ENCODE measurements at places on chromosomes 13 and 19. TPM values are rescaled to one million over a fixed set of nuclear protein-coding genes. Genes with fewer than 3 reads are reported as not detected.

Gene STOML3
- not detected for total RNA-seq

Gene ZNF175
- total RNA-seq = 15.1 TPM

GRCh38 chr19:7911508-7912143 lies 3.0 kb upstream of the TGFBR3L start:
- no peak overlapping the region for H3K27ac ChIP-seq
- no peaks in the 10 kb centered on the region for H3K27me3 ChIP-seq
- H3K4me1 ChIP-seq = no peaks in the 10 kb centered on the region
- H3K36me3 ChIP-seq = peaks cover 12% of the 10 kb centered on the region
- H3K4me3 ChIP-seq = no peak overlapping the region

Gene FOXO1
- total RNA-seq = 30.4 TPM

Gene GNG7
- 2.4 TPM for total RNA-seq

Gene ARHGAP45
- total RNA-seq = 15.3 TPM

Gene SRRM5
- total RNA-seq = 0.51 TPM

Gene TIMM50
- 31.1 TPM for total RNA-seq

DNA sequence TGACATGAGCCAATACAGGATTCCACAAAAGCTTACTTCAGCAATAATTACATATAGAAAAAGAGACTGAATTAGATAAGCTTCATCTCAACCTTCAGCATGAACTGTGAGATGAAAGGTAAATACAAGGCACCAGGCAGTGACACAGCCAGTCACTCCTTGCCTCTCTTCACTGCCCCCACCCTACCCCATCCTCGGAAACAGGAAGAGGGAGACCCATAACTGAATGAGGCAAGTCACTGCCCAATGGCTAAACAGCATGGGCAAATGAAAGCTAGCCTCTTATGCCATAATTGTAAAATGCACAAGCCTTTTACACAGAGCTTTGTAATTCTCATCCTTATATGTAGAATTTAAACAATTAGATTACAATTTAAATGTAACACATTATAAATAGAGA lies 1.7 kb downstream of the ZNF160 start:
- no peak overlapping the region for H3K27ac ChIP-seq
- H3K4me1 ChIP-seq = no peaks in the 10 kb centered on the region
- H3K4me3 ChIP-seq = no peak overlapping the region
- no peak for DNase-seq
- H3K36me3 ChIP-seq = no peaks in the 10 kb centered on the region
- no peaks in the 10 kb centered on the region for H3K27me3 ChIP-seq

Gene WDR88
- not detected for total RNA-seq

DNA sequence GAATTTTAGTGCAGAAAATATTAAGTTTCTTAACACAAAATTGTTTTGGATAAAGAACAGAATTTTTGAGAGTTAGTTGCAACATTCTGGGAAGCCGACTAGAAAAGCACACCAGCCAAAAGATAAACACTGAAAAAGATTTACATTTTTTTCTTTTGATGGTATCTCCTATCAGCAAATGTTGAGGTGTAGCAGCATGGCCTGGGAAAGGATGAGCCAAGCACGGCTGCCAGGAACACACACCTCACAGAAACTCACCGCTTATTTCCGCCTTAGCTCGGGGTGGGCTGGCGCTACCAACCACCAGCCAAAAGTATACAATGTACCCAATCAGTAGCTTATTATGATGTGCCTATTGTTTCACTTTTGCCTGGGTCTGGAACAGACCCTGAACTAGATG lies 134.7 kb downstream of the MIPEP start:
- H3K27me3 ChIP-seq = no peaks in the 10 kb centered on the region
- no peaks in the 10 kb centered on the region for H3K36me3 ChIP-seq
- no peaks in the 10 kb centered on the region for H3K4me1 ChIP-seq
- H3K4me3 ChIP-seq = no peak overlapping the region
- H3K27ac ChIP-seq = no peak overlapping the region

Gene MAU2
- total RNA-seq = 82.8 TPM

DNA sequence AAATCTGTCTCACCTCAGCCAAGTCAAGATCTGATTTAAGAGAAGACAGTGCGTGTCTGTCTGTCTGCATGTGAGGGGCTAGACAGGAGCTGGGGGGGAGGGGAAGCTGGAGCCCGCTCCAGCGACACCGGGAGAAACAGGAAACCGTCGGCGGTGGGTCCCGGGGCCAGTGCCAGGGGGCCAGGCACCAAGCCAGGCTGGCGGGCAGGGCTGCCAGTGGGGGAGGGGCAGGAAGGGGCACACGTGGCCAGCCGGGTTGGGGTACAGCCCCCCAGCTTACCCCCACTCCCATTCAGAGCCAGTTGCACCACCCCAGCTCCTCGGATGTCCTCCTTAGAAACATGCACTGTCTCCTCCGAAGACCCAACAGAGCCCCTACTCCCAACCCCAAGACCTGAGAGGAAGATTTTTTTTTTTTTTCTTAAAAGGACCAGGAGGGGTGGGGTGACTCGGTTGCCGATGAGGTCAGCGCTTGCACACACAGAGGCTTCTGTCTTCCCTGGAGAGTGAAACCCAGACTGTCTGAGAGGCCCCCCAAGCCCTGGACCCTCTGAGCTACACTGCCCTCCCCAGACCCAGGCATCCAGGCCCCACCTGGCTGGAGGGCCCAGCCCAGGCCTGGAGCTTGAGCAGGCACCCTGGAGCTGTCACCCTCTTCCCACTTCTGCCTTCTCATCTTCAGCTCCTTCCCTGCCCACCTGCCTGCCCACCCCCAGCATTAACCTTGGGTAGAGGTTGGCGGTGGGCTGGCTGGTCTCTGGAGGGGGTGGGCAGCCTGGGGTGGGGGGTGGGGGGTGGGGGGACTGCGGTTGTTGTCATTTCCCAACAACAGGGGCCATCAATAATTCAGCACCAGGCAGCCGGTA lies 4.0 kb downstream of the ERF start:
- no peaks in the 10 kb centered on the region for H3K4me1 ChIP-seq
- peaks cover 2% of the 10 kb centered on the region for H3K27me3 ChIP-seq
- peak overlapping the region; percentile 79 for H3K27ac ChIP-seq
- no peaks in the 10 kb centered on the region for H3K36me3 ChIP-seq
- DNase-seq = no peak

- no peak overlapping the region for H3K27ac ChIP-seq
- no peak overlapping the region for H3K4me3 ChIP-seq
- no peak for DNase-seq
- no peaks in the 10 kb centered on the region for H3K36me3 ChIP-seq
- H3K27me3 ChIP-seq = no peaks in the 10 kb centered on the region
Measured at GRCh38 chr13:39525506-39525905, 77.5 kb downstream of the LHFPL6 start.

GRCh38 chr19:4354897-4355296 lies 11.5 kb downstream of the MPND start:
- H3K36me3 ChIP-seq = no peaks in the 10 kb centered on the region
- no peaks in the 10 kb centered on the region for H3K27me3 ChIP-seq
- DNase-seq = no peak

Gene NBEA
- total RNA-seq = 14.0 TPM
